GM23338 (cell line): ENCODE measurements at places on chromosomes 5 and 9.

DNA sequence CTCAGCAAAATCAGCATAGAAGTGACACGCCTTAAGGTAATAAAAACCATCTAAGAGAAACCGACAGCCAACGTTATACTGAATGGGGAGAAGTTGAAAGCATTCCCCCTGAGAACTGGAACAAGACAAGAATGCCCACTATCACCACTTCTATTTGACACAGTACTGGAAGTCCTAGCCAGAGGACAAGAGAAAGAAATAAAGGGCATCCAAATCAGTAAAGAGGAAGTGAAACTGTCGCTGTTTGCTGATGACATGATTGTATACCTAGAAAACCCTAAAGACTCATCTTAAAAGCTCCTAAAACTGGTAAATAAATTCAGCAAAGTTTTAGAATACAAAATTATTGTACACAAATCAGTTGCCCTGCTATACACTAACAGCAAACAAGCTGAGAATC lies 393.3 kb downstream of the KIF4B start:
- DNase-seq, result no peak

DNA sequence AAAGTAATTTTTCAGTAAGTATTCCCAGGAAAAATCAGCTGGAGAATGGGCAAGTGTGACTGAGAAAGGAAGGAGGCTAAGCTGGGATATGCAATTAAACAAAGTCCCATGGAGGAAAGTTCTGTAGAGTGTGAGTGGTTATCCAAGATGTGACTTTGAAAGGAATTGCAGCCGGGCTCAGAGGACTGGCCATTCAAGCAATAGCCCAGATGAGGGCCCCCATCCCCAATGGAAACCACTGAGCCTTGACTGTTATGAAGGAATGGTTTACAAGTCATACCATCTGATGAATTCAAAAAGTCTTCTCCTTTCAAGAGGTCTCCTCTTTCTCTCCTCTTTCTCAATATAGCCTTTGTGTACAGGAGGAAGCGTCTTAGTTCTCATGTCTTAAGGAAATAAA lies 6.5 kb downstream of the LVRN start:
- peak; percentile 17 for DNase-seq

DNA sequence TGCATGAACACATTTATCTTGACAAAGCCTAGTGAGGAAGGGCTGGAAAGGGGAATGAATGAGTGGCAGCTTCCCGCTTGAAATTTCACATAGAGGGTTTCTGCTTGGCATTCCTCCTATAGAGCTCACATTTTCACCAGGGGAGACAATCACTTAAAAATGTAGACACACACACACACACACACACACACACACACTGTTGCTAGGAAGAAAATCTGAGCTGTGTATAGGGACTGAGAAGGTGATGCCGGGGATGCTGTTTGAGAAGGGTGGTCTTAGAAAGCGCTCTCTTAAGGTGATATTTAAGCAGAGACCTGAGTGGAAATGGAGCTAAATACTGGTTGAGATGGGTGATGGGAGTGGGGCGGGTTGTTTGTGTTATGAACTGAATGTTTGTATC lies 70.4 kb downstream of the LRRC70 start:
- DNase-seq, result no peak

GRCh38 chr5:148776780-148777179 lies 49.6 kb upstream of the ADRB2 start:
- DNase-seq, result no peak

- no peak for DNase-seq
These were observed 13.5 kb upstream of the GNA14 start for GRCh38 chr9:77661566-77662085.

GRCh38 chr5:159240301-159240870 lies 22.7 kb upstream of the UBLCP1 start:
- DNase-seq, result no peak

- DNase-seq, result no peak
These were observed 297.9 kb downstream of the TLE1 start for GRCh38 chr9:81391457-81391825.

DNA sequence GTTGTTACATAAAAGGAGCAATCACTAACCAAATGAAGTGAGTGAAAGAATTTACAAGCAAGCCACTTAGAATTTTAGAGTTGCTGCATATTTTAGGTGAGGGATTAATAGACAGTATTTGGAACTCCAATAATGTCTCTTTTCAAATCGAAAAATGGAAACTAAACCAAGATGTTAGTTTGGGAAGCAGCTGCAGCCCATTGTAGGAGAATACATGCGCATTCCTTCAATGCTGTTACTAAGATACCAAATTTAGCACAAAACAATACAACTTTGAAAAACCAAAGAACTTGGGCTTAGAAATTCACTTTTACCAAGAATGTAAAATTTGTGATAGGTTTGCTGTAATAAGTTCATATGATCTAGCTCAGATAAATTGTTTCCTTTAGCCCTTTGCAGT lies 411.8 kb upstream of the CDH6 start:
- DNase-seq, result peak; percentile 46

GRCh38 chr9:110058304-110058953 lies 149.5 kb downstream of the C9orf152 start:
- peak; percentile 94 for DNase-seq

GRCh38 chr5:171055875-171056454 lies 194.1 kb downstream of the RANBP17 start:
- DNase-seq, result peak; percentile 16

DNA sequence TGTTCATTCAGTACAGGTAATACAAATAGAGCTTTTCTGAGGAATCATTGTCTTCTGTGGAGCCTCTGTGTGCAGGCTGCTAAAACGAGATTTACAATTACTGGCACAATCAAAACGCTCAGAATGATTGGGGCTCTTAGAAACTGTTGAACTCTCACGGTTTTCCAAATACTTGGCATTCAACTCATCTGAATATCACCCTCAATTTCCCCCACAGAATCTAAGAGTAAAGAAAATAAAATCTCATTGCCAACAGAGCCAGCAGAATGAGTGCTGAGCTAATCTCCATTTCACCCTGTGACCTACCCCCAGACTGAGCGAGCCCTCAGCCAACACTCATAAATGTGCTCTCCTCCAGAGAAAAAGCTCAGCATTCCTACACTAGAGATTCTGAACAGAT lies 35.3 kb upstream of the TMED7 start:
- no peak for DNase-seq

- DNase-seq, result no peak
These were observed 639 bp upstream of the RASA1 start for GRCh38 chr5:87266914-87267573.

- DNase-seq, result no peak
These were observed 1.8 kb downstream of the TIFAB start for GRCh38 chr5:135450336-135450735.

DNA sequence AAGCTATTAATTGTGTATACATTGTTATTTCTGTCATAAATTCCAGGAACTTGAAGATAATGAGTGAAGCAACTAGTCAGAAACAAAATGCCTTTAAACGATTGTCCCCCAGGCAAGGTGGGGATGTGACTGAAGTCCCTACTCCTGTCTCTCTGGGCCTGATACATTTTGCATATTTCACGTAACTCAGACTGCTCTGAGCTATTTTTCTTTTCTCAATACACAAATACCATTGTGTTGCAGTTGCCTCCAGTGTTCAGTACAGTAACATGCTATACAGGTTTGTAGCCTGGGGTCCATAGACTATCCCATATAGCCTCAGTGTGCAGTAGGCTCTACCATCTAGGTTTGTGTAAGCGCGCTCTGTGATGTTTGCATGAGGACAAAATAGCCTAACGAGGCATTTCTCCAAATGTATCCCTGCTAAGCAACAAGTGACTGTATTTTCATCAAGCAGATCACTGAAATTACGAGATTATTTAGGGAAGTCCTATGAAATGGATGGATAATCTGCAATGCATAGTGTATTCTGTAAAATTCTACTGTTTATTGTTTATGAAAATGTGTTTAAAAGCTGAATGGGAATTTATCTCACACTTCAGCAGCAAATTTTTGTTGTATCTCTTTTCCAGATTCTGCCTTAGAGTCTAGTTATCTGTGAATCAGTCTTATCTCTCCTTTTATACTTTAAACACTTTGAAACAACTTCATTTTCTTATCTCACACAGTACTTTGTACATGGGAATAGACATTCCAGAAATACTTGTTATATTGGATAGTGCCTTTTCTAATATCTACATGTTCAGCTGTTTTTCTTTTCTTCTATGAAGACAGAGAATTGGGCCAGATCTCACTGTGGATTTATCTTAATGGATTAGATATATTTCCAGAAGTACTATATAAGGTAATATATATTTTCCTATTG lies 150.5 kb downstream of the CD180 start:
- DNase-seq, result no peak

DNA sequence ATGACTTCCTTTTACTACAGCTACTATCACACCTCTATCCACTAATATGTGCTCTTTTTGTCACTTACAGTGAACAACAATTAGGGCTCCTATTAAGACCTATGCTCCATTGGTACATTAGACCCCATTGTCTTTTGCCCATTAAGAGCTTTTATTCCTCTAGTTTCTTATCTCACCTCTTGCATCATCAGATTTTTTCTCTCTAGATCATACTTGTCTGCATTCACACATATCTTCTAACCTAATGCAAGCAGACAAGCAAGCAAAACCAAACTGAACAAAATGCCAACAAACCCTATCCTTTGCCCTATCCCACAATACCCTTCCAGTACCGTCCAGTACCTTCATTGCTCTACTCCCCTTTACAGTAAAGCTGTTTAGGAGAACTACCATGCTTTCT lies 10.1 kb upstream of the RBM27 start:
- DNase-seq, result no peak

DNA sequence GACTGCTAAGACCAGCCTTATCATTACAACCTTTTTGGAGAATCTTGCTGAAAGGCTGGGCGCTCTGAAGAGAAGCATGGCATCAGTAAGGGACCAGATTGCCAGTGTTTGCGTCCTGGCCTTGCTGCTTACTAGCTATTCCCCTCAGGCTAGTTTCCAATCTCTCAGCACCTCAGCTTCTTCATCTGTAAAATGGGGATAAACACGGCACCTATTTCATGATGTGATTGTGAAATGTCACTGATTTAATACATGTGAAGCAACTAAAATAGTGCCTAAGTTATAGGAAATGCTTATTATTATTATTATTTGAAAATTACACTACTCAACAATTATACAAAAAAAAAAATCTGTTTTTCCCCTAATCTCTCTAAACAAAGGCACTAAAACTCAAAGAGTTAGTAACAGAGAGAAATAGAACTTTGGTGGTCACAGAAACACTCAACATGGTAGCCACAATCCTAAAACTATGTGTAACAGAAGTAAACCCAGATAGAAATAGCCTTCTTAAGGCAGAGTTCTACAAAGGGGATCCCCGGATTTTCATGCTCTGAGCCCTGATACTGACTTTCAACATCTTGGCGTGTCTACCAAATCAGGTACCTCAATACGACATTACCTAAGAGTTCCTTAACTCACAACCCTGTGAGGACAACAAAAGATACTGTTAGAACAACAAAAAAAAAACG lies 62.0 kb downstream of the ENC1 start:
- DNase-seq, result no peak

- DNase-seq, result no peak
These were observed 24.6 kb upstream of the GLIS3 start for GRCh38 chr9:4324513-4324912.

DNA sequence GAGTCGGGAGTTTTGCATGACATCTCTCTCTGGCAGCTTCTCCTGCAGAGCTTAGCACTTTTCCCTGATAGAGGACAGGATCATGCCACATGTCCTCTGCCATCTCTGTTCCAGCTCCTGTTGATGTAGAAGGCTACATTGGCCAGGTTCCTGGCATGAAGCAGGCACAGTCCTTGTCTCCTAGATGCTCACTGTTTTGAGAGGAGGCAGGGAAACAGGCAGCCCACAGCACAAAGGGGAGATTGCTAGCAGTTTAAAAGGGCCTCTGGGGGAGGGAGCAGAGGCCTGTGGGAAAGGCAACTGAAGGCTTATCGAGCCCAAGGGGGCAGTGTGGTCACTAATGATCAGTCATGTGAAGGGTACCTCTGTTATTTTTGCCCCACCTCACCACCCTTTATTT lies 10.7 kb downstream of the ARHGAP26 start:
- DNase-seq, result no peak

DNA sequence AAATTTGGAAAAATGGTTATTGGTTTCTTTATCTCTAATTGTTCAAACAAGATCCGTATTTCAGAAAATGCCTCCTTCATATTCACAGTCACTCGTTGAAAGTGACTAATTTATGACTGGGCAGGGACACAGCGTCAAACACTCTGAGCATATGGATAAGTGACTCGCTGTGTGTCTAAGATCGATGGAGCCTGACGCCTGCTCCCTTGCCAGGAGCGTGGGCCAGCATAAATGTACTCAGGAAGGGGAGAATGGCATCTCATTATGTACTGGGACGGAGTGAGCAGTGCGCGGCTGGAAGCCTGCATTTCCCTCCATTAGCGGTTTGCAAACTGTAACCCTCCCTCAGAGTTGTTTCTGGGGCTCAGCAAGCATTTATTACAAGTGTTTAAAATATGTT lies 79.8 kb upstream of the CAST start:
- no peak for DNase-seq

DNA sequence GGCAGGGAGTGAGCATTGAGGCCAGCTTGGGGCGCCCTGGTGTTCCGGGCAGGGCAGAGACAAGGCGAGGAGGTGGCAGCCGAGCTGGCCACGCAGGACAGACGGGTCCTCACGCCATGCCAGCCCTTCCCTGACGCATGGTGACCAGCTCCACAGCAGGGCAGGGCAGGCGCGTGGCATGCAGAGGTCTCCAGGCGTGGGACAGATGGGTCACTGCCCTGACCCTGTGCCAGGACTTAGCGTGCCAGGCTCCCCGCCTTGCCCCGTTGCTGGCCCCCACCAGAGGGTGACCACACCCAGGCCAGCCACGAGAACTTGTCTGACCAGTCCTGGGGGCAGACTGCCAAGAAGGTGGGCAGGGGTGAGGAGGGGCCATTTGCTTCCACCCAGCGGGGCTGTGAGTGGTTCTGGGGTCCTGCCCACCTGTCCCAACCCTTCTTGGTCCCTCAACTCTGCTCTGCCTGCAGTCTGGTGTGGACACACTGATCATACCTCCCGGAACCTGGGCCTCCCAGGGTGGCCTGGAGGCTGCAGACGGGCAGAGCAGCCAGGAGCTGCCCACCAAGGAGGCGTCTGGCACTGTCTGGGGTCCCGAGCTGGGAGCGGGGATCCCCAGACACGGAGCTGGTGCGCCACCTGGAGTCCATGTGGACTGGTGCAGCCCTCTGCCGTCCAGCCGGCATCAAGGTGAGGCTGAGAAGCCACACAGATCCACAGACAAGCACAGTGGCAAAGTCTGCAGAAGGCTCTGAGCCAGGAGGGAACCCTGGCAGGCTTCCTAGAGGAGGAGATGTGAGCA lies at the start of gene RNF224:
TSS of gene RNF224 (plus strand) at position 449 of the 799 bp plus-strand sequence. CDS start 834 bp downstream, outside the sequence.
- peak; percentile 93 for DNase-seq

- peak; percentile 6 for DNase-seq
These were observed 13.0 kb downstream of the UBAP2 start for GRCh38 chr9:34035656-34036055.

GRCh38 chr9:131891598-131891997 lies 151.7 kb upstream of the RAPGEF1 start:
- DNase-seq, result no peak

- DNase-seq, result peak; percentile 8
These were observed 136.8 kb downstream of the FRMD3 start for GRCh38 chr9:83401328-83401900.

DNA sequence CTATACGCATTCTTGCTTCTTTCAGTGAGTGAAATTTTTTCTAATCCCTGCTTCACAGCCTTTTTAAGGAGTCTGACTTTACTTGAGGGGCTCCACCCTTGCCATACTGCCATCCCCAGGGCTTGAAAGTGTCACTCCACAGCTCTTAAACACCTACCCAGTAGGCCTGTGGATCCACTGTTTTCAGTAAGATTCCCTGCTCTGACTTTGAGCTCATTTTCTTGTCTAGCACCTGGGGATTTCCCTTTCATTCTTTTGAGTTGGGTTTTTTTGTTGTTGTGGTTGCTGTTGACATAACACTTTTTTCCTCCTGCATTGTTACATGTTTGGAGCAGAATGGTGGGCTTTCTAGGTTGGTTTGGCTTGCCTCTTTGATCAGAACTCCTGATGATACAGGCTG lies 23.6 kb downstream of the SREK1IP1 start:
- DNase-seq, result peak; percentile 45
